Left ventricle myocardium inferior (tissue), 1 donor: ENCODE measurements at places on chromosomes 12 and 14. TPM values are rescaled to one million over a fixed set of nuclear protein-coding genes. Genes with fewer than 3 reads are reported as not detected.

The KRT3 gene
- total RNA-seq, result not detected

The BATF gene
- total RNA-seq, result 0.93 TPM

The TAS2R20 gene
- total RNA-seq, result 0.44 TPM

DNA sequence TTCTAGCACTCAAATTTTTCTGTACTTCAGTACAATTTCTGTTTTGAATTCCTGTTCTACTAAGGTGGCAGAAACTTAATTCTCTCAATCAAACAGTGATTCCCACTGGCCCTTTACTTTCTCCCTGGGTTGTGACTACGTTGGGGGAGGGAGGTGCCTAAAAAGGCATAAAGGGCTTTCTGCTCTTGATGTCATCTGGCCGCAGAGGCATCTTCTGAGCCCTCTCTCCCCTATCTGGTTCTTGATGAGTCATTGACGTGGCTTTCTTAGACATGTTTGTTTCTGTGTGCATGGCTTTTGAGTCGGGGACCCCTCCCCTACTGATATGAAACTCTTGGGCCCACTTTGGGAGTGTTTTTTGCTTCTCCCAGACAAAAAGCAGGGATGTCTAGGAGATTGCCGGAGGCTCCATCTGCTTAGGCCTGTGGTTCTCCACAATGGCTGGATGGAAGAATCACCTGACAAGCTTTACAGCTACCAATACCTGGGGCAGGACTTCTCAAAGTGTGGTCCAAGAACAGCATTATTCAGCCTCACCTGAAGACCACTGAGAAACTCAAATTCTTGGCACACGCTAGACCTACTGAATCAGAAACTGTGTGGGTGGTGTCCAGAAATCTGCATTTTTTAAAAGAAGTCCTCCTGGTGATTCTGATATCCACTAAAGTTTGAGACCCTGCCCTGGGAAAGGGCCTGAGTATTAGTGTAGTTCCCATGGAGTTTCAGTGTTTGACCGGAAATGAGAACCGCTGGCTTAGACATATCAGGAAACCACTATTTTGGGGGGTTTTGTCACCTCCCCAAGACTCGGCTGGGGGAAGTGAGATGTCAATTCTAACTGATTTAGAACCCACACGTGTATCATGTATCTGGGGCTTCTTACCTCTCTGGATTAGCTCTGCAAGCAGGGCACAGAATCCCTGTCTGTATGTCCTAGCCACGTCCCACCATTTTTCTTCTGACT, 395.7 kb upstream of the PDE3A start:
- DNase-seq, result no peak
- no peaks in the 10 kb centered on the region for H3K36me3 ChIP-seq
- H3K4me1 ChIP-seq, result peaks cover 16% of the 10 kb centered on the region
- H3K4me3 ChIP-seq, result no peak overlapping the region
- H3K27me3 ChIP-seq, result no peaks in the 10 kb centered on the region

GRCh38 chr12:131217024-131217586, 263.4 kb downstream of the ADGRD1 start:
- DNase-seq, result no peak
- peaks cover 19% of the 10 kb centered on the region for H3K4me1 ChIP-seq
- H3K27ac ChIP-seq, result peak overlapping the region; percentile 30
- H3K4me3 ChIP-seq, result no peak overlapping the region
- peaks cover 62% of the 10 kb centered on the region for H3K27me3 ChIP-seq
- no peaks in the 10 kb centered on the region for H3K36me3 ChIP-seq

DNA sequence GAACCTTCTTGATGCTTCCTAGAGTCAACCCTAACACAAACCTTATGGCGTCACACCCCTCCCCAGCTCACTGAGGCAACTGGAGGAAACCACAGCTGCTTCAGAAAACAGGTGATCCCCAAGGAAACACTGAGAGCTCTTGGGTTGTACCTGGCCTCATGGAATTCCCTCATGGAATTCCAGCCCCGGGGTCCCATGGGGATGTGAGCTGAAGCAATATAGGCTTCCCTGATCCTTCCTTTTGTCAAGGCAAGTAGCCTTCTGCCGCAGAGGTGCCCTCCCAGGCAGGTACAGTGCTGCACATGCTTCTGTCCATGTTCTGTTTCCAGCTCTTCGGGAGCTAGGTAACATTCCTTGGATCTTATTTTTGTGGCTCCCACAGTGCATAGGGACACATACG, 47.3 kb downstream of the TSPAN11 start:
- no peaks in the 10 kb centered on the region for H3K27me3 ChIP-seq
- H3K4me1 ChIP-seq, result peaks cover 40% of the 10 kb centered on the region
- DNase-seq, result no peak
- no peak overlapping the region for H3K27ac ChIP-seq
- H3K36me3 ChIP-seq, result no peaks in the 10 kb centered on the region

DNA sequence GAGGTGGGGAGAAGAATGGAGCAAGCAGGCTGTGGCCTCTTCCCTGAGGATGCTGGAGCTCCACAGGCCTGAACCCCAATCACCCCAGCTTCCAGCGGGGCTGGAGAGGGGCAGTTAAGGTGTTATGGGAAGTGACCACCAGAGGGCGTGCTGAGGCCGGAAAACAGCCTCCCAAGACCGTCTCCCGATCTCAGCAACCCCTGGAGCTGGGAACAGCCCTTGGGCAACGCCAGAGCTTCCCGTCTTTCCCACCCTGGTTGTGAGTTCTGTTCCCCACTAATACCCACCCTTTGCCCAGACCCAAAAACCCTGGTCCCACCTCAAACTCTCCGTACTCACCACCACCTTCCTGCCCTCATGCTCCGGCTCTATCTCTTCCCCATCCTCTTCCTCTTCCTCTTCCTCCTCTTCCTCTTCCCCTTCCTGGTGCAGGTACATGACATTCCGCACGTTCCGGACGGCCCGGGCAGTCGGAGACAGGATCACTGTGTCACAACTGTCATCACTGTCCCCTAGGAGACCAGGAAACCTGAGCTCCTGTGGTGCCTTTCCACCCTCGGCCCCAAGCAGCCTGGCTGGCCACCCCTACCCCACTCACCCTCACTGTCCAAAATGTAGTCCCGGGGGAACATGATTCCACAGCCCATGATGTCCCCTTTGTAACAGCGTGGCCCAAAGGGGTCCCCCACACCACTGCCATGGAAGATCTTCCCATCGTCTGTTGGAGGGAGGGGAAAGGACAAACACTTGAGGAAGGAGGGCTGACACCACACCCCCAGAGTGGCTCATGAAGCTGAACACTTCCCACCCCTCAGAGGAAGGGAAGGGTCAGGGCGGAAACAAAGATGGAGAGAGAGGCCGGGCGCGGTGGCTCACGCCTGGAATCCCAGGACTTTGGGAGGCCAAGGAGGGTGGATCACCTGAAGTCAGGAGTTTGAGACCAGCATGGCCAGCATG, 12.9 kb downstream of the SPRYD3 start:
- peak overlapping the region; percentile 100 for H3K27ac ChIP-seq
- H3K27me3 ChIP-seq, result no peaks in the 10 kb centered on the region
- peaks cover 100% of the 10 kb centered on the region for H3K4me1 ChIP-seq
- H3K36me3 ChIP-seq, result peaks cover 50% of the 10 kb centered on the region
- DNase-seq, result peak; percentile 81
- H3K4me3 ChIP-seq, result peak overlapping the region; percentile 31

DNA sequence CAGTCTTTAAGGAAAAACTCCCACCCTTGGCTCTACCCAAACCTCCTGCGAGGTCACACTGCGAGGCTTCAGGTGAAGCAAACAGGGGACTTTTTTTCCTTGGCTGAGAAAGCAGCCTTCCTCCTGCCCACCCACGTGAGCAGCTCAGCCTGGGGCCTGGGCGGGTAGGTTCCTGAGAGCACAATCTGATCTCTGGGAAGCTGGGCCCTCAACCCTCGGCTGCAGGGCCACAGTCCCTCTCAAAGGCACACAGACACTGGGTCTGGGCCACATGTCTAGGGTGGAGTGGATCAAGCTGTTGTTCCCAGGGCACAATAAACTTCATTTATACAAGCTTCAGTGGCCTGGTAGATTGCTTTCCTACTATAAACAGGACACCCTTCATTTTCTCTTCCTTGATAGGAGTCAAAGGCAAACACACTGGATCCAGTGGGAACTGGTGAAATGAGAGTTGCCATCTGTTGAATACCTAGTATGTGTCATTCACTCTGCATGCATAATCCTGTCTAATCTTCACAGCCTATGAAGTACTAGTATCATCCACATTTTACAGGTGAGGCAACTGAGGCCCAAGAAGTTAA, 41.3 kb upstream of the PNMA1 start:
- H3K4me1 ChIP-seq, result peaks cover 93% of the 10 kb centered on the region
- no peaks in the 10 kb centered on the region for H3K27me3 ChIP-seq
- peak; percentile 54 for DNase-seq
- peak overlapping the region; percentile 51 for H3K4me3 ChIP-seq
- H3K27ac ChIP-seq, result peak overlapping the region; percentile 100

DNA sequence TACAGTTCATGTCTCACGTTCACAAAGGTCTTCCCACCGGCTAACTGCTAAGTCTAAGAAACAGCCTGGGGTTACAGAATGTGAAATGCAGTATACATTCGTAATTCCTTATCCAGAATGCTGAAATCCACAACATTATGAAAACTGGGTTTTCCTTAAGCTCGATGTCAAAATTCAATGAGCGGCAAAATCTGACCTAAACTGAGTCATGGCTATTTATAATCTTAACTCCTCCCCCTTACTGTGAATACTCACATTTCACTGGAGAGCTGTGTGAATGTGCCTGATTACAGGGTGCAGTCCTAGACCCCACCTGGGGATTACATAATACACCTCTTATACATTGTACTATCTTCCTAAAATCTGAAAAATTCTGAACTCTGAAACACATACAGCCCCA, 35.3 kb downstream of the STX2 start:
- no peaks in the 10 kb centered on the region for H3K4me1 ChIP-seq
- H3K4me3 ChIP-seq, result no peak overlapping the region
- no peaks in the 10 kb centered on the region for H3K27me3 ChIP-seq

DNA sequence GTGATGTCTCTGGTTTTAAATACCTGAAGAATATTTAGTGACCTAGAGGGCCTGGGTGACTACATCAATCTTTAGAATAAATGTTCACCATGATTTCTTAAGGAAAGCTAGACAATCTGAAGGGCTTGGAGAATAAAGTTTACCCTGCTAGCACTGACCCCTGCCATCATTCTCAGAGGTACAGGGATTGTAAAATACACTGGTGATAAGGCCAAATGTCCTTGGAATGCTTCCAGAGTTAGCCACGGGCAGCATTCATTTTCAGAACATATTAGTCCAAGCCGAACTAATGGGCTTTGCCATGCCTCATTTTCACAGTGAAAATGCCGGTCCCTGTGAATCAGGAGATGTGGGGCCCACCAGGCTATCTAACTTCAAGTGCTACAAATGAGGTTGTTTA, 1381.7 kb upstream of the SEL1L start:
- no peak for DNase-seq
- H3K36me3 ChIP-seq, result no peaks in the 10 kb centered on the region
- H3K27ac ChIP-seq, result no peak overlapping the region
- H3K27me3 ChIP-seq, result no peaks in the 10 kb centered on the region

DNA sequence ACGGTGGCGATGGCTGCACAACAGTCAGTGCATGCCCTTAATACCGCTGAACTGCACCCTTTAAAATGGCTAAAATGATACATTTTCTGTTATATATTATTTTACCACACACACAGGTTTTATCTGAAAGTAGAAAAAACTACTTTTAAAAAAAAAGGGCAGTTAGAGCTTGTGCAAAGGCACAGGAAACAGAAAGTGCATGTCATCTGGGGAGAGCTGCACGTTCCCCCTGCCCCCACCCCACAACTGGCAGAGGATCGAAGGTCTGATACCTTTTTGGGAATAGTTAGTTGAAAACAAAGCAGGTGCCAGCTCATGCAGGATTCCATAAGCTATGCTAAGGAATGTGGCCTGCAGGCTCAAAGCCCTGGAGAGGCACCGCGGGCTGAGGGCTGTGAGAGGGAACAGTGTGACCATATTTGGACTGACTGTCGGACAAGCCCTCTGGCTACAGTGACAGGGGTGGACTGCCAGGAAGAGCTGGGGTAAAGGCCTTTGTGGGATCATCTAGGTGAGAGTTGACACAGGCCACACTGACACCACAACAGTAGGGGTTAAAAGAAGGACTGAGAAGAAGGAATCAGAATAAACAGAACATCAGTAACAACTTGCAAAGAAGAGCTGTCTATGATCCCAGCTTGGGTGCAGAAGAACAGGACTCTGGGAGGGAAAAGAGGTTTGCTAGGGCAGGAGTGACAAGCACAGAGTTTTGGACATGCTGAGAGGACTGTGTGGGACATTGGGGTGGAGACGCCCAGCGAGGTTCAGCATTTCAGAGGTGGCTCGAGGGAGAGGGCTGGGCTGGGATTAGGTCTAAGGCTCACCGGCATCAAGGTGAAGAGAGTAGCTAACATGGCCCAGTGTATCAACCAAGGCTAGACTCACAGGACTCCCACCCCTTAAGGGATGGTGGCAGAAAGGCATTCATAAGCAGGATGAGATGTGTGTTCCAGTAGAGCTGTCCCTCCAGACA, 54.6 kb downstream of the ACTN1 start:
- H3K27me3 ChIP-seq, result no peaks in the 10 kb centered on the region
- H3K4me3 ChIP-seq, result no peak overlapping the region
- peak overlapping the region; percentile 65 for H3K27ac ChIP-seq
- DNase-seq, result peak; percentile 46

- H3K36me3 ChIP-seq, result no peaks in the 10 kb centered on the region
- DNase-seq, result no peak
- no peak overlapping the region for H3K27ac ChIP-seq
- peaks cover 16% of the 10 kb centered on the region for H3K4me1 ChIP-seq
Measured at GRCh38 chr12:47868041-47868440, 36.8 kb downstream of the VDR start.

GRCh38 chr12:104399740-104400612, 56.8 kb upstream of the CHST11 start:
- H3K27ac ChIP-seq, result no peak overlapping the region
- H3K27me3 ChIP-seq, result no peaks in the 10 kb centered on the region
- no peaks in the 10 kb centered on the region for H3K36me3 ChIP-seq
- no peak for DNase-seq
- H3K4me1 ChIP-seq, result no peaks in the 10 kb centered on the region

DNA sequence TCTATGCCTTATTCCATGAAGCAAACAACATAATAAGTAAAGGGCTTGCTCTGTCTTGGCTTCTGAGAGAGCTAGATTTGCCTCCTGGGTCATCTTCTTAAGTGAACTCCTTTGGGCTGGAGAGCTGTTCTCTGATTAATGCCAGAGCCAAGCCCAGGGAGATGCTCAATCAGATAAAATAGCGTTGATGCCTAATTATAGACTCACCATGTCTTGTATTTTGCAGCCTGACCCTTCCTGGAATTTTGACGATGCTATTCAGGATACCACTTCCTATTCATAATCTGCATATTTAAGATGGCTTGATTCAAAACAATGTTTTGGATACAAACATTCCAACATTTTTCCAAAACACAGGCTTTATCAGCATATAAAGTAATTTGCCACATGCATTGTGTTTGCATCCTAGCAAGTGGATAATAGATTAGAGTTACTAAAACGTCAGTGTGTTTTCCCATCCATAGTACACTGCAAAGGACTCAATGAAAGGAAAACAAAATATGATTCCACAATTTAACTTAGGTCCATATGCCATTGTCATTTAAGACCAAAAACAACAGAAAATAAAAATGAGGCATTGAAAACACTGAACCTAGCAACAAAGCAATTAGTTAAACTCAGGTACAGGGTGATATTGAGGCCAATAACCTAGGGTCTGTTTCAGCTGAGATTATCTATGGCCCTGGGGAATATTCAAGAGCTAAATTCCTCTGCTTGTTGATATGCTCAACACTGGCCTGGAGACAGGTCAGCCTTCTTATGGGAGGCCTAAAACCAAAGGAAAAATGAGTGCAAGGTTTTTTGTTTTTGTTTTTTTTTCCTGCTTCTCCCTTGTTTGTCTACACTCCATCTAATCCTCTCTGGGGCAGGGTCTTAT, 184.2 kb upstream of the FOXN3 start:
- H3K4me1 ChIP-seq, result peaks cover 47% of the 10 kb centered on the region
- no peak overlapping the region for H3K4me3 ChIP-seq
- H3K27me3 ChIP-seq, result no peaks in the 10 kb centered on the region
- H3K27ac ChIP-seq, result peak overlapping the region; percentile 70
- no peak for DNase-seq

- H3K4me1 ChIP-seq, result no peaks in the 10 kb centered on the region
- no peak for DNase-seq
- no peaks in the 10 kb centered on the region for H3K36me3 ChIP-seq
- H3K4me3 ChIP-seq, result no peak overlapping the region
Measured at GRCh38 chr12:77998236-77998786, 167.6 kb downstream of the NAV3 start.
